Muscle of leg (tissue), 16 donors: ENCODE measurements at places on chromosomes 11 and 22.

DNA sequence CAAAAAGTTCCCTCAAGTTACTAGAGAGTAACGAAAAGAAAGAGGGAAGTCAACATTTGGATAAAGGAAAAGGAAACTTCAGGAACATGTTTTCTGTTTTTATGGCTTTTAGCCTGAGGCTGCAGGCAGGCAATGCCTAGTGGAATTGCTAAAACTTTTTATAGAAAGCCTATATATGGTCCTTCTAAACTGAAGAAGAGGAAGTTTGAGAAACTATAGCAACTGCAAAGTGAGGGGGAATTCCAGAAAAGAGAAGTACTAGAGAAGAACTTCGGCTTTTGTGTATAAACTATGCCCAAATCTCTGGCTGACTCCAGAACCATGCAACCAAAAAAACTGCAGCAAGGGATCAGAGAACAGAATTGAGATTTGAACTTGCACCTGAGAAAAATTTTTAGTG, 74.3 kb upstream of the ARHGAP42 start:
- peak; percentile 56 for DNase-seq

DNA sequence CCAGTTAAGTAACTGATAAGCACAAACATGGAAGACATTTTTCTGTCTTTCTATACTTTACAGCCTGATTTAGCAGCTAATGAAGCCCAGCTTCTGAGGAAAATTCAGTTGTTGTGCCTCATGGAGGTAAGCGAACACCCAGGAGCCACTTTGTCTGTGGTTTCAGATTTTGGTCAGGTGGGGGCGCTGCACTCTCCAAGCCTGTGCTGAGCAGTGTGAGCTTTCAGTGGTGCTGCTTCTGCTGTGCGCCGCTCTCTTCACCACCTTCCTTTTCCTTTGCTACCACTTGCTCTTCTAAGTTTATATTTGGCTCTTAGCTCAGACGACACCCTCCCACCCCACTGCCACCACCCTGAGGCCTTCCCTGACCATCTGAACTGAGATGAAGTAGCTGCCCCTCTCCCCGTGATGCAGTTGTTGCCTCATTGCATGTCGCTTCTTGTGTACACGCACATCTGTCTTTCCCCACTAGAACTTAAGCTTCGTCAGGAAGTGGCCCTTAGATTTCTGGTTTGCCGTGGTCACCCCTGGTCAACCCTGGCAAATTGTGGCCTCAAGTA, 14.0 kb downstream of the PSMD13 start:
- DNase-seq: peak; percentile 50

DNA sequence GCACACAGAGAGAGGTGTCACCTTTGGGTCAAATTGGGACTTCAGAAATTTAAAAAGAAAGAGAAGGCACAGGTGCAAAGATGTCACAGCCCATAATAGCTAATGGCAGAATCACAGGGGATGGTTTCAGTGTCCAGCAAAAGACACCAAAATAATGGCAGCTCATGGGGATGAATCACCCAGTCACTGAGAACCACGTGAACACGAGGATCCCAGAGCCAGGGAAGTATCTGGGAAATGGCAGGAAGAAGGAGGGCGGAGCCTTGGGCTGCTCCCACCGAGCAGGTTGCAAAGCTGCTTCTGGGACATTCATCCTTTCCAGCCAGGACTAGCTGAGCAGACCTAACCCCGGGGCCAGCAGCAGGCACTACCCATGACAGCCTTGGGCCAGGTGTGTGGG, 45.6 kb downstream of the TRMU start:
- DNase-seq: no peak

DNA sequence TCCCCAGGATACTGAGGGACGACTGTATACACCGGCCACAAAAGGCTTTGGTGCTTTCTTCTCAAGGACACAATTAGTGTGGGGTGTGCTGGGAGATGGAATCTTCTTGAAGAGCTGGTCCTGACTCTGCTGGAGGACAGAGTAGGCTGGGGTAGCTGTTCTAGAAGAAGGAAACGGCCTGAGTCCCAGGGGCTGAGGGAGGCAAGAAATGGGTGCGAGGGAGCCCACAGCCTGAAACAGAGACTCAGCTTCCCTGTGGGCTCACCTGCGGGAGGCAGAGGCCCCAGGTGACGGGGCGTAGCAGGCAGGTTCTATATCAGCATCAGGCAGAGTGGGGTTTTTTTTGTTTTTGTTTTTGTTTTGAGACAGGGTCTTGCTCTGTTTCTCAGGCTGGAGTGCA, 36.6 kb downstream of the PARVG start:
- DNase-seq: no peak

DNA sequence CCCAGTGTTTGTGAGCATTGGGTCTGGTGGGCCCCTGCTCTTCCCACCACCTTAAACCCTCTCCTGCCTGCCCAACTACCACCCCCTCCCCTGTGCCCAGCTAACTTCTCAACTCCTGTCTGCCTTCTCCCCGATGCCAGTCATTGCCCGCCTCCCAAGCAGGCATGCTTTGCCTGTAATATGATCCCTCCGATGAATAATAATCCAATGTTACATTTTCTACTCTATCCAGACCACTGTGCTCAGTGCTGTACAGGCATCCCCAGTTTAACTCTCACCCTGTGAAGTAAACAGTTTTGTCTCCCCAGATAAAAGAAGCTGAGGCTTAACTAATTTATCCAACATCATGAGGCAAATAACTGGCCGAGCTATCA, 35.5 kb upstream of the OLFML1 start:
- no peak for DNase-seq

DNA sequence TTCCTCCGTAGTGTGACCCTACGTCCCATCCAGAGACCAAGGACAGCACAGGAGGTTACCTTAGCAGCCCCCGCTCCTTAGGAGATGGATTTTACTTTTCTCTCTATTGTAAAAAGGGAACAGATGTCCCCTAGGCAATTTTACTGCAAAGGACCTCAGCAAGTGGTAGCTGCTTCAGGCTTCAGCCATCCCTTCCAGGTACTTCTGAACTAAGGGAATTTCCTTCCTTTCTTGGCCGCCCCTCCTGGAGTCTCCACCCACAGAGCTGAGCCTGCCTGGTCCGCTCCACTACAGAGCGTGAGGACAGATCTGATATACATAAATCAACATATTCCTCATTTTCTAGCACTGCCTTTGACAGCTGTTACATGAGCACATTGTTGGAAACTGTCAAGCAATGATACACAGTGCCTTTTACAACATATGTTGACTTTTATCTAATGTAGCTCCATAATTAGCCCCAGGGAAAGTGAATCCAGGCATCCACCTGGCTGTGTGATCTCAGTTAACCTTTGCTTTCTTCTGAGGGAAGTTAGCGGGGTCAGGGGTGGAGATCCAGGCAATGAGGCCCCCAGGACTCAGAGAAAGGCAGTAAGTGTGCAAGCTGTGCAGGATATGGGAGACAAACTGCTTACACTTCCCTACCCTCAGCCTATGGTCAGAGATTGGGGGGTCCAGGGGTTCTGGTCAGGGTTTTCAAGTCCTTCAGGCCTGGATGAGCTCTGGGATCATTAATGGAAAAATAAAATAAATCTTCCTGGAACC, 51.9 kb downstream of the SPATA19 start:
- no peak for DNase-seq

GRCh38 chr11:33949252-33949913, 57.5 kb upstream of the LMO2 start:
- no peak for DNase-seq

GRCh38 chr11:69393865-69394233, 87.6 kb upstream of the LINC01488 start:
- no peak for DNase-seq

GRCh38 chr11:127859941-127860354, 727.4 kb downstream of the ETS1 start:
- DNase-seq: peak; percentile 13

DNA sequence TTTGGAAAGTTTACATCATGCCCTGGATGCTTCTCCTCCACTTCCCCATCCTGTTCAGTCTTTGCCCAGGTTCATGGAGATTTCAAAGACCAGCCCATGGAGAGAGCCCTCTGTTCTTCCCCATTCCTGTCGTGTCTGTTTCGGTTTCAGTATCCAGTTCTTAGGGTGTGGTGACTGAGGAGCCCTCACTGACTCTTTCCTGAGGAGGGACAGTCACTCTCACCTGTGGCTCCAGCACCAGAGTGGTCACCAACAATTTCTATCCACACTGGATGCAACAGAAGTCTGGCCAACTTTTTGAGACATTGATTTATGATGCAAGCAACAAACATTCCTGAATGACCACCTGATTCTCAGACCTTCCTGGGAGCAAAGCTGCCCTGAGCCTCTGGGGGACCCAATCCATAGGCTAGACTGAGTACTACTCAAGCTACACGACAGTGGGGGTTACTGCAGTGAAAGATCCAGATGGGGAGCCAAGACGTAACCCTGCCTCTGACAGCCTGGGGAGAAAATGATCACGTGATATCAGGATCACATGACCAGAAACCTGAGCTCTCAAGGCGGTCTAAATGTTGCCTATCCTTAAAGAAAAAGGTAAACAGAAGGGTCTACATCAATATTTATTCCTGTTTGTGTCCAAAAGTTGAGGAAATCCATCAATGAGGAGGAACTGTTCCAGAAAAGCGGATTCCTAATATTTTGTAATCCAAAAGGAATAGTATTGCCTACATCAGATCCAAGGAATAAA, 76.2 kb upstream of the VPREB1 start:
- DNase-seq: peak; percentile 19

DNA sequence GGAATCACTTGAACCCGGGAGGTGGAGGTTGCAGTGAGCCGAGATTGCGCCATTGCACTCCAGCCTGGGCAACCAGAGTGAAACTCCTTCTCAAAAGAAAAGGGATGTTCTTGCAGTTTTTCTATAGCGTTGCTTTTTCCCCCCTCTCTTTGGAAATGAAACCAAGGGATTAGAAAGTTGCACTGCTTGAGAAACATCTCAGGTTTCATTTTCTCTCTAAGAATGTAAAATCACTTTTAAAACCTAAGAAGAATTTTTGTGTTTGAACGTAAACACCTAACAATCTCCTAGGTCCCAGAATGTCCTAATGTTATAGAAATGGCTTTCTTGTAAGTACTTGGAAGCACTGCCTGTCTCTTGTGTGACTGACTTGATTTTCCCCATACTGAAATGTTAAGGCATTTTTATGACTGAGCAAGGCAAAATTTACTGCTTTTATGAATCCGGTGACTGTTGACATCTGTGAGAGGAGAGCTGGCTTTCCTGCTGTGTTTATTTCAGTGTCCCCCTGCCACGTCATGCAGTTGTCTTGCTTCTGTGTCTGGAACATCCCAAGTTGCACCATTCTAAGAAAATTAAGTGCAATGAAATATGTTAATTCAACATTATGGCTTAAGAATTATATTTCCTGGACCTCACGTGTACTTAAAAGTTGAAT, 37.7 kb downstream of the NF2 start:
- DNase-seq: peak; percentile 47

DNA sequence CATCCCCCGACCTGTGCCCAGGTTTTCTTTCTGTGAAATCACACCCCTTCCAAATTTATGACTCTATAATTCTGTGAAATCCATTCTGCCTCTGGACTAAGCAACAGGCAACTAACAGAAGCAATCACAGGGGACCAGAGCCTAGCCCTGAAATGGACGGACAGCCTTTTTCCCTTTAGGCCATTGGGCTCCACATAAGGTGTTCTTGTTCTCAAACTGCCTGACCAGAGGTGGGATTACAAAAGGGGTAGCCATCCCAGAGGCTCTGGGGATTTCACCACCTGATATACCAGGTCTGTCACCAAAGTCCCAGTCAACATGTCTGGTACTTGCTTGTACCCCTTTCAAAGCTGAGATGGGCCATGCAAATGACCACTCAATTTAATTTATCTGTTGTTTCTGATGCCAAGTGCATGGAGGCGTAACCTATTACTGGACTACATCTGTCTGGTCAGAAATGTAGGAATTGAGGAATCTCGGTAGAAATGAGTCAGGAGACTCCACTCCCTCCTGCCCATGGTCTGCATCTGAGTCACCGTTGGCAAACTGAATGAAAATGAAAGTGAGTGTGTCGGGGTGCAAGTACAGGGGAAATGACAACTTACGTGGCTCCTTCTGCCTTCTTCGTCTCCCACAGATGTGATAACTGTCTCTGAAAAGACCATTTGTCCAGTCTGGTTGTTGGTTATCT, 10.2 kb downstream of the DKK3 start:
- DNase-seq: no peak

GRCh38 chr11:57598831-57599155, 1.3 kb downstream of the SERPING1 start:
- peak; percentile 53 for DNase-seq

- no peak for DNase-seq
Measured at GRCh38 chr11:22926341-22926740, 66.1 kb upstream of the CCDC179 start.

DNA sequence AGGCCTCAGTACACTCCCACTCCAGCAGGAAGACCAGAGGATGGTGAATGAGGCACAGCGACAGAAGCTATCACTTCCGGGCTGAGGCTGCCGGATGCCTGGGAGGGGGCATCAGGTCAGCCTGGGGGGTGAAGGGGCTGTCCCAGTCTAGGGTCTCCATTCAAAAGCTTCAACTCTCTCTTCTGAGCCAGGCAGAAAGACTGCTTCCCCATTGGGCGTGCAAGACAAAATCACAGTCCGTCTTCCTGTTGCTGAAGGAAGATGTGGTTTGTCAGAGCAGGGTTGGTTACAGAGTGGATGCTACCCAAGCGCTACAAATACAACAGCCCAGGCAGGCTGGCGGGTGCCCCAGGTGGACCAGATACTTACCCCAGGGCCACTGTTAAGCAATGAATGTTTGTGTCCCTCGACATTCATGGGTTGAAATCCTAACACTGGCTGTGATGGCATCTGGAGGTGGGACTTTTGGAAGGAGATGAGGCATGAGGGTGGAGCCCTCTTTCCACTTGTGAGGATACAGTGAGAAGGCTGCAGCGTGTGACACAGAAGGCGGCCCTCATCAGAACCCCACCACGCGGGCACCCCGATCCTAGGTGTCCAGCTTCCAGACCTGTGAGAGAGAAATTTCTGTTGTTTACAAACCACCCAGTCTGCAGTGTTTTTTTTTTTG, 12.0 kb downstream of the UPK3A start:
- no peak for DNase-seq

GRCh38 chr11:57432714-57433163, 5.8 kb upstream of the SLC43A3 start:
- no peak for DNase-seq

- peak; percentile 48 for DNase-seq
Measured at GRCh38 chr11:122229481-122230384, 113.7 kb upstream of the BLID start.

- DNase-seq: no peak
Measured at GRCh38 chr11:8252946-8253345, 10.7 kb downstream of the LMO1 start.

GRCh38 chr11:3840870-3841425, at the start of gene RHOG:
TSS of gene RHOG (minus strand) at chr11:3840959. CDS start at chr11:3828138, 12,821 bp downstream.
- peak; percentile 93 for DNase-seq

- DNase-seq: peak; percentile 63
Measured at GRCh38 chr11:119284344-119285157, 32.4 kb downstream of the MCAM start.
